AG08396 (cell line): ENCODE measurements at places on chromosomes 4 and X.
A peak's percentile ranks its signal among the peaks of the same experiment; 100 is the strongest.

- no peak for DNase-seq
These were observed 7.4 kb upstream of the KDR start for GRCh38 chr4:55132775-55133174.

GRCh38 chrX:43612400-43612799 lies 43.7 kb upstream of the MAOA start:
- DNase-seq = no peak

- DNase-seq = peak; percentile 79
These were observed 35.2 kb downstream of the SLC25A5 start for GRCh38 chrX:119503484-119503861.

- DNase-seq = no peak
These were observed 19.5 kb downstream of the EPGN start for GRCh38 chr4:74327762-74328161.

GRCh38 chr4:185110375-185110823 lies 32.7 kb upstream of the SLC25A4 start:
- no peak for DNase-seq
